Ecto neural progenitor cell (in vitro differentiated cells): ENCODE measurements at places on chromosomes 12 and 14.

DNA sequence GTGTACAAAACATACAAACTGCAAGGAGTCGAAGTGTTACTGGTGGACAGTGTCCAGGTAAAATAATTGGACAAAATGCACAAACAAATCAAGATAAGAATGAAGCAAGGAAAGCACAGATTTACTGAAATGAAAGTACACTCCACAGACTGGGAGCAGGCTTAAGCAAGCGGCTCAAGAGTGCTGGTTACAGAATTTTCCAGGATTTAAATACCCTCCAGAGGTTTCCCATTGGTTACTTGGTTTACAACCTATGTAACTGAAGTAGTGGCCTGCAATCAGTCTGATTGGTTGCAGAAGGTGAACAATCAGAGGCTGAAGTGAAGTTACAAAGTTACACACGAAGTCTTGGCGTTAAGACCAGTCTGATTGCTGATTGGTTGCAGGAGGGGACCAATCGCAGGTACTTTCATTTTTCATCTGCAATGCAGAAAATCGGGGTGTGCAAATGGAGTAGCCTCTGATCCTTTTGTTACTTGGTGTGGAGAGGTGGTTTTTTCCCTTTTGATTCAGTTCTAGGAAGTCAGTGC lies 11.6 kb upstream of the SCN8A start:
- DNase-seq = no peak

- DNase-seq = peak; percentile 85
Observed at GRCh38 chr12:12349711-12350665, at the start of gene MANSC1. TSS of gene MANSC1 (minus strand) at chr12:12350242. CDS start at chr12:12343314, 6,928 bp downstream.

GRCh38 chr12:51275088-51275487 lies 4.9 kb upstream of the SMAGP start:
- no peak for DNase-seq

DNA sequence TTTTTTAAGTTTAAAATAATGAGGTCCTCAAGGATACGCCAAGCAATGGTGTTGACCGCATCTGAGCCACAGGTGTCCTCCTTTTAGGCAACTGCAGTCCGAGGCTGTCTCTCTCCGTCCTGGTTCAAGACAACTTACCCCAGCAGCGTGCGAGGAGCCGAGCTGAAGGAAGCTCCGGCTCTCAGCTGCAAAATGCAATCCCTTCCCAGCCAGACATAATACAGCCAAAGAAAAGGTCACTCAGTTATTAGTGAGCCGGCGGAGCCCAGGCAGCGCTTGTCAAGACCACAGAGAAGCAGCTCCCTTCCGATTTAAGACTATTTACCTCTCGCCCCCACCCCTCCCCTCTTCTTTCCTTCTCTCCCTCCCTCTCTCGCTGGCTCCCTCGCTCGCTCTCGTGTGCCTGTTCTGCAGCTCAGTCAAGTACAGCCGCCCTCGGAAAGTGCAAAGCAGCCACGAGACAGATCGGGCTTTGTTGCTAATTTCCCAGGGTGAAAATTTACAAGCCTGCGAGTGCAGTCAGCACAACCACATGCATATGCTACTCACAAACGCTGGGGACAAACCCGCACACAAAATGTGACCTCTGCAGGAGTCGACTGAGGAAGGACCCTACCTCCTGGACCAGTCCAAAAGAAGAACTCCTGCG lies 363 bp upstream of the LMO3 start:
- DNase-seq = peak; percentile 79

DNA sequence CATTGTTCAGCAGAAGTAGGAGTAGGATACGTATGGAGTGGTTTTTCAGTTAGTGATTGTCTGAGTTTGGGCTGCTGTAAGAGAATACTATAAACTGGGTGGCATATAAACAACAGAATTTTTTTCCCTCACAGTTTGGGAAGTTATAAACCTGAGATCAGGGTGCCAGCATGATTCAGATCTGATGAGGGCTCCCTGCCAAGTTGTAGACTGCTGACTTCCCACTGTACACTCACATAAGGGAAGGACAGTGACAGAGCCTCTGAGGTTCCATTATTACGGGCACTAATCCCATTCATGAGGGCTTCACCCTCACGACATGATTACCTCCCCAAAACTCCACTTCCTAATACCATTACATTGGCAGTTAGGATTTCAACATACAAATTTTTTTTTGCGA lies 50.7 kb downstream of the ACSM4 start:
- no peak for DNase-seq

DNA sequence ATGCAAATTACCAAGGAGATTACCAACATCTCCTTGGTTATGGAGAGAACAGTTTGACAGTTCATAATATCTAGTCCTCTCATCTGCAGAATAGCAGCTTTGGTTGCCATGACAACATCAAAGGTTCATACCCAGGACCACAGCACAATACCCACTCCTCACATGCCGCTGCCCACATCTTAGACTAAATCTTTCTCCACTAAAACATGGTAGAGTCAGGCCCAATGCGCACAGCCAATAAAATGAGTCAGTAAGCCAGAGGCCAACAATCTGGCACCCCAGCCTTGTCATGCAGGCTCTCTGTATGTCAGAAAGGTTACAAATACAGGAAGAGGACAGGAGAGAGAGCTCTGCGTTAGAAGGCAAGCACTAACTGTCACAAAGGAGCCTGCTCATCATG lies 70.6 kb downstream of the KCNK10 start:
- no peak for DNase-seq

GRCh38 chr14:52844262-52845060 lies 53.1 kb upstream of the GNPNAT1 start:
- DNase-seq = no peak

DNA sequence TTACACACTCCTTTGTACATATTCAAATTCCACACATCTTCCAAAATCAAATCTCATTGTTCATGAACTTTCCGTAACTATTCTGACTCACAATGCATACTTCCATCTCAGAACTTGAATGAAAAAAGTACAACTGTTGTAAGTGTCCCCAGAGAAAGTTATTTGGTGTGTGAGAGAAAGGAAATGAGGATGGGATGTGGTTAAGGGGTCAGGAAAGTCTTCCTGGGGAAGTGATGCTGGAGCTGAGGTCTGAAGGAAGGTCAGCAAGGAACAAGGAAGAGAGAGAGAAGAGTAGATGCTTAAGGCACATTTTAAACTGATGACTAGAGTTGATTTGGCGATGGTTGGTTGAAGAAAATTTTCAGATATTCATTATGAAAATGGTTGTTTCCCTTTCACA lies 340.0 kb upstream of the STXBP6 start:
- no peak for DNase-seq

- no peak for DNase-seq
Observed at GRCh38 chr14:33464254-33464962, 486.5 kb downstream of the EGLN3 start.

DNA sequence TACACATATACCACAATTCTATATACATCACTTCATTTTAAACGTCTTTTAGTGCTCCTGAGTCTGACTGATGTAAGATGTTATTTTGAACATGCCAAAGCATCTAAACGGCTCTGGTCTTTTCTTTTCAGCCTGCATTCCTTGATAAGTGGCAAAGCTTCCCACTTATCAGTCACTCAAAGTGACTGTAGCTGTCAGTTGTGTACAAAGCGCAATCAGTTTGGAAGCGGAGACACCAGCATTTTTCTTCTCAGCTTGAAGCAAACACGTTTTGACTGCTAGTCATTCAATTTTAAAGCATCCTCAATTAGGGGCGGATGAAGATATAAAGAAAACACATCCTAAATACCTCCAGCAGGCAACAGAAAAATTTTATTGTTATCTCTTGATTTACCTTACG lies 226.8 kb downstream of the SOX5 start:
- no peak for DNase-seq

DNA sequence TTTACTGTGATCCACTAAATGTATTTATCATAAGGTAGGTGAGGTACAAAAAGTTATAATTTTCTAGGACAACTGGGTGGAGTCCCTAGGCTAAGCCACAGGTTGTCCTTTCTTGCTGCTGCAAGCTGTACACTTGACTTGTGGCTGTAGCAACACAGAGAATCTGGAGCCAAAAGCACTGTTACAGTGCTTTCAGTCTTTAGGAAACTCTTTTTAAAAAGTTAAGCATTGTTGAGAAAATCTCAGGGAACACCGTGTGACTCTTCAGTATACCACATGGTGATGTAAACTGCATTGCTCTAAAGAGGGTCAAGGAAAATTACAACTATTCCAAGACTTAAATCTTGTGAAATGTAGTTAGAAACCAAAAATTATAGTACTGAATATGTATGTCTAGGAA lies 11.4 kb downstream of the SLC15A5 start:
- no peak for DNase-seq

DNA sequence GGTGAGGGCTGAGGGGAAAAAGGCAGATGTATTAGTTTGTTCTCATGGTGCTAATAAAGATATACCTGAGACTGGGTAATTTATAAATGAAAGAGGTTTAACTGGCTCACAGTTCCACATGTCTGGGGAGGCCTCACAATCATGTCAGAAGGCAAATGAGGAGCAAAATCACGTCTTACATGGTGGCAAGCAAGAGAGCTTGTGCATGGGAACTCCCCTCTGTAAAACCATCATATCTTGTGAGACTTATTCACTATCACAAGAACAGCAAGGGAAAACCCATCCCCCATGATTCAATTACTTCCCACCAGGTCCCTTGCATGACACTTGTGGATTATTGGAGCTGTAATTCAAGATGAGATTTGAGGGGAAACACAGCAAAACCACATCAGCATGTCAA lies 1220.9 kb downstream of the GALC start:
- DNase-seq = no peak

DNA sequence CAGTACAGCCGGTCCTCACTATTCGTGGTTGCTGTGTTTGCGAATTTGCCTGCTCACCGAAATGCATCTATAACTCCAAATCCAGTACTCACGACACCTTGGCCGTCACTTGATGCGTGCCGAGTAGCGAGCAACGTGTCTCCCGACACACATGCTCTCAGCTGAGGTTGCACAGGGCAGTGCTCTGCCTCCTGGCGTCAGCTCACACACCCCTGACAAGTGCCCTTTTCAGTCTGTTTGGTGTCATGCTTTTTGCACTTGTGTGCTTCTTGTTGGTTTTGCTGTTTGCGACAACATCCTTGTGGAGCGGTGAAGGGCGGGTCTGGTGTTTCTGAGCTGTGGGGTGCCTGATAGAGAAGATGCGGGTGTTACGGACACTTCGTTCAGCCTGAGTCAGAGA lies 110.4 kb upstream of the RFLNA start:
- peak; percentile 53 for DNase-seq

DNA sequence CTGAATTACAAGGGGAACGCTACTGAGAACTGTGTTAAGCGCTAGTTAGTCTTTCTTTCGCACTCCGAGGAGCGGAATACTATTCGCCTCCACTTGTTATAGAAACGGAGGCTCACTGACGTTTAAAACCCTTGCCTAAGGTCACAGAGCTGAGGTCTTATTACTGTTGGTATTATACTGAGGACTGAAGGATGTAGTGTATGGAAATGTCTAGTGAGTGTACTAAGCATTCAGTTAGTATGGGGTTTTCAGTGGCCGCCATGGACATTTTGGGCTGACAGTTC lies 826 bp downstream of the ACADS start:
- no peak for DNase-seq
